ENCODE measurements at places on chromosomes 6 and 20. TPM values are rescaled to one million over a fixed set of nuclear protein-coding genes. Genes with fewer than 3 reads are reported as not detected.

DNA sequence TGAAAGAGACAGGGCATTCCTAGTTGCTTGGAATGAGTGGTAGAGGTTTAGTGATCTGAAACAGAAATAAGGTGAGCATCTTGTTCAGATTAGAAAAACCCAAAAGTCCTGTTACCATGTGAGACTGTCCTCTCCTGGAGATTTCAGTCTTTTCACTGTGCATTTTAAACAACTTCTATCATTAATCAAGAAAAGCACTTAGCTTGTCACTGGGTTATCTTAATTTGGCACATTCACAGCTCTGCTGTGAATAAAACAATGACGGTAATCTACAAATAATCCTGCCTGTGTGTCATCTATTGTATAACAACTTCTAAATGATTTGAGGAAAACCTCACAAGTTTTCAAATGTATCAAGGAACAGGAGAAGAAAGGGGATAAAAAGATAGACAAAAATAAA is 9.5 kb upstream of the SMIM8 start:
- no peak for DNase-seq

- peak; percentile 51 for DNase-seq
Observed at GRCh38 chr6:169851641-169852503, 100.5 kb downstream of the ERMARD start.

DNA sequence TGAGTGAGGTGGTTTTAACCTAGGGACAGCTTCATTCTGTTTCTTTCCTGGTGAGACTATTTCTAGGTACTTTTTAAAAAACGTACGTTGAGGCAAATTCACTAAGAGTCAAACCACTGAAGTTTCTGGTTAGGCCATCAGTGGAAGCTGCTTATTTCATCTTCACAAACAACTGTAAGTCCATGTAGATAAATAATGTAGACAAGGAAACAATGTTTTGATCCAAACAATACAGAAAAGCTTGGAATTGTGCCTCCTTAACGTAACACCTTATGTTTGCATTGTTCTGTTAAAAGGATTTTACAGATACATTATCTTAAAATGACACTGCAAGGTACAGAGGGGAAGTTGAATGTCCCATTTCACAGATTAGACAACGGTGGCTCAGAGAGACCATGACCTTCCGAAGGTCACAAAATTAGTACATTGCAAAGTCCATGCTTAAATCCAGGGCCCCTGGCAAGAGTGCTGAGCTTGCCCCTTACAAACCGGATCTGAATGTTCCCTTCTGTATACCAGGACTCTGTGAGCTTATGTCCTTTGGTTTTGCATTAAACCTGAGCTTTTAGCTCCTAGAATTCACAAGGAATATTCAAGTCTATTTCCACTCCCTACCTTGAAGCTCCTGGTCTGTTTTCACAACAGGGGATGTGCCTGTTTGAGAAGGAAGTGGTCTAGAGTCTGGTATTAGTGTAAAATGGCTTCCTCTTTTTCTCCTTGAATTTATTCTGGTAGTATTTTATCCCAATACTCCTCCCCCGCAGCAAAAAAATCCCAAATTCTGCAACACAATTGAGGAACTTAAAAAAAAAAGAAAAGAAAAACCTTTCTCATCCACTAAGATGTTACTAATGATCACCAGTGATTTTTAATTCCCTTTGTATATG is 28.9 kb upstream of the ZNF217 start:
- peak; percentile 26 for DNase-seq

DNA sequence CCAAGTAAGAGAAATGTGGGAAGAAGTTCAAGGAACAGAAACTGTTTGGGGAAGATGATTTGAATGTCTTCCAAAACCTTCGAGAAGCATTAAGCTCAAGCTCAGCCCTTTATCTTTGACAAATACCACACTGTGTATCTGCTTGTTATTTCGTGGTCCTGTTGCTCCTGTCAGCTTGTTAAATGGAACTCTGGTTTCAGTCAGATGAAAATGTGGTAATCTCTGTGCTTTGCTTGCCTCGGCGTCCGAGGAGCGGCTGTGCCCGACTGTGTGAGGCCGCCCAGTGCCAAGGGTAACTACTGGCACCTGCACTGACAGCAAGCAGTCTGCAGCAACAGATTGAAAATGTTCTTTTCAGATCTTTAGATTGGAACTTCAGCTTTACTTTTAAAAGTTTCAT is 577.9 kb upstream of the FLRT3 start:
- DNase-seq = peak; percentile 31

- DNase-seq = no peak
Observed at GRCh38 chr6:125793863-125794262, 3.1 kb downstream of the NCOA7 start.

DNA sequence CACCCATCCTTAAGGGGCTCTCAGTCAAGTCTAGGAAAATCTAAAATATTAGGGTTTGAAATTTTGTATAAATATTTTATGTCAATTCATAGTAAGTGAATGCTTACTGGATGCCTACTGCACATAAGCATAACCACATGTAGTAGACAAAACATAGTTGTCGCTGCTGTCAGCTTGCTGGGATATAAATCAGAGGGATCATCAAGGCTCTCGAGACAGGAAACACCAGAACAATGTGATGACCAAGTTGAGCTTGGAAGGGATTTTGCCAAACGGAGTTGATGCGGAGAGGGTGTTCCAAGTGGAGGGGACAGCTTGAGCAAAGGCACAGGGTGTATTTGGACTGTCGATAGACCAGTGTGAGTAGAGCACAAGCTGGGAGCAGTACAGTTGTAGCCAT is 105.8 kb upstream of the SUPT3H start:
- no peak for DNase-seq

DNA sequence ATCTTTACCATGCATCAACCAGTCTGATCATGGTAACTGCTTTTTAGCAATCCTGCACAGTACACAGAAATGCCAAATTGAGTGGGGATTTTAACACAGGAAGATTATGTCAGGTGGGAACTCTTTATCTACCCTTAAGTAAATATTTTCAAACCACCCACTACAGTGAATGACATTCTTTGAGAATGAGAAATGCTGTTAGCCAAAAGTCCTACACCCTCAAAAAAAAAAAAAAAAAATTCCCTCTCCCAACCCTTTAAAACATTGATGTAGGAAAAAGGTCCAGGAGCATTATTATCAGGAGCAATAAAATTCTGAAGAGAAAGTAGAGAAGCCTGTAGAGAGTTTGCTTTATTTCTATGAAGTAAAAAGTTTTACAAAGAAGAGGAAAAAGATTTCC is 307.2 kb upstream of the THEMIS start:
- no peak for DNase-seq

DNA sequence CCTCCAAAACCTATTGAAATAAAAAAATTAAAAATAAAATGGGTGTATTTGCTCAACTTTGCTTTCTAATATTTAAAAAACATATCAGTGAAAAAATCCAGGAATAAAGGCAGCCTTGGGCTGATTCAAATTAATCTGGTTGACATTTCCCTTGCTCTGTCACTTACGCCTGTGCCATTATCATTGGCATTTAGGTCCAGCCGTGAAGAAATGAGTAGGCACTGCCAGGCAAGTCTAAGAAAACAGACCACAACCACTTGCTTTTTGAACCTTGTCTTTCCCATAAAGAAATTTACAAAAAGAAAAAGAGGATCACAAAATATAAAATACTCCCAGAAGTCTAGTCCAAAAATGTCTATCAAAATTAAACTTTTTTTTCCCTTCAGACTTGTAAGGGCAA is 59.2 kb upstream of the HBS1L start:
- DNase-seq = no peak

GRCh38 chr6:53547166-53547810 is 2.4 kb upstream of the GCLC start:
- DNase-seq = peak; percentile 28

DNA sequence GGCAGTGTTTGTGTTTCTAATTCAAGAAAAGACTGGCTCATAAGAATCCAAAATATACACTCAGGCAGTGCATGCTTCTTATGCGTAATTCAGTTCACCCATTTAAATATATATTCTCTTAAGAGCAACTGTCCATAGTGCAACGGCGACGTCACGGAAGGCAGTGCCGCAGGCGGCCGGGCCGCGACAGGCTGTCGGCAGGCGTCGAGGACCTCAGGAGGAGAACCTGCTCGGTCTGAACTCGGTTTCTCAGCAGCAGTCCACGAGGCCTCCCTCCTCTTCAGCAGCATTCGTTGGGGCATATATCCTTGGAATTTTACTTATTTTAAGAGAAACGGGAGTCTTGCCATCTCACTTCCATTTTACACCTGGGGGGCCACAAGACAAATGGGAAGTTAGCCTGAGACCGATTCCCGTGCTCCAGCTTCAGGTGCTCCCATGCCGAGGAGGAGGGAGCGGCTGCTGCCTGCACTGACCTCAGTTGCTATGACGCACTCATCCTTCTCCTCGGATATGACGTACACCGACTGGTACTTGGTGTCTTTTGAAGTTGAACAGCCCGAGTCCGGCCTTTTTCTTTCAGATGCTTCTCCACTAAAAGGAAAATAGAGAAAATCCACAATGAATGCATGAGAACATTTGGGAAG is 8.2 kb downstream of the DLL1 start:
- peak; percentile 20 for DNase-seq

DNA sequence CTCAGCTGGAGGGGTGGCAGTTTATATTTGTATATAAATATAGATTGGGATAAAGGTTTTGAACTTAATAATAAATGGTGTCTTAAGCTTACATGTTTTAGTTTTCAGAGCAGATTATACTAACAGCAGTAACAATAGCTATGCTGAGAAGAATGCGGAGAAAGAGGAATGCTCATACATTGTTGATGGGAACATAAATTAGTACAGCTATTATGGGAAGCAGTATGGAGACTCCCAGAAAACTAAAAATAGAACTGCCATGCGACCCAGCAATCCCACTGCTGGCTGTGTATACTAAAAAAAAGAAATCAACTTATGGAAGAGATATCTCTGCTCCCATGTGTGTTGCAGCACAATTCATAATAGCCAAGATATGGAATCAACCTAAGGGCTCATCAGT is 127.9 kb downstream of the BCKDHB start:
- no peak for DNase-seq

DNA sequence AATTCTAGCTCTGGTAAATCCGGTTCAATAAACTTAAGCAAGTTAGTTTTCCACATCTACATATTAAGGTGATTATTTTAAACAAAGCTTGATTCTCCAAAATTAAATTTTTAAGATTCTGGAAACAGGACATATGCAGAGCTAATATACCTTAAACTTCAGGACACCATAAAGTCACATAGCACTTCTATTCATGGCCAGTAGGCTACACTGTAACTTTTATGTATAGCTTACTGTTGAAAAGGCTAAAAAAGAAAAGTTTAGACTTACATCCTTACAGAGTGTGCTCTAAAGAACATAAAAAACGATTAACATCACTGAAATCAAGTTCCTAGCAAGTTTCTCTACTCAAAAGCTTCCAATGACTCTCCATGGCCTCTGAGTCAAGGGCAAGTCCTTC is 224.7 kb downstream of the PTPRK start:
- DNase-seq = no peak

DNA sequence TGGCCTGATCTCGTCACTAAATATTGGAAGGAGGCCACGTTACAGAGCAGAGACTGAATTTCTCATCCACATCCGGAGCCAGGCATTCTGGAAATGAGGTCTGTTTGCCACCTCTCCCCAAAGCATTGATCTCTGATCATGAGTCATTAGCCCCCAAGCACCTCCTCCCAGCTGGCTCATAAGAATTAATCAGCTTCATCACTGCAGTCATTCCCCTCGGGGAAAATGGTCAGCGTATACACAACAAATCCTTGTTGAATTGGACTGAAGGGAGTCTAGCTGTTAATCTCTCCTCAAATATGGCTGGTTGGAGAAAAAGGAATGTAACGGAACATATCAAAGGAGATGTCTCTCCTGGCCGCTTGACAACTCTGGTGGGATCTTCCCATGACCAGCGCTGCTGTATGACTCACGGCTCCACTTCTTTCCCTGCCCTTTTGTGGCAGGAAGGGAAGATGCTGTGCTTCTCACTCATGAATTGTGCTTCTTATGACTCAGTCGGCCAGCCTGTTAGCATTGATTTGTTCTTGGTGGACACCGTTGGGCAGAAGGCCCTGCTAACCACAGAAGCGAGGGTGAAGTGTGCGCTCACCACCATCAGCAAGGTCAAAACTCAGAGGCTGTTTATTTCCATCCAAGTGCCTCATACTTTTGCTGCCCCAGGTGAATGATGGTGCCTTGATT is 76.7 kb downstream of the RNF182 start:
- no peak for DNase-seq

- DNase-seq = no peak
Observed at GRCh38 chr6:137349856-137350830, 131.0 kb upstream of the IFNGR1 start.

DNA sequence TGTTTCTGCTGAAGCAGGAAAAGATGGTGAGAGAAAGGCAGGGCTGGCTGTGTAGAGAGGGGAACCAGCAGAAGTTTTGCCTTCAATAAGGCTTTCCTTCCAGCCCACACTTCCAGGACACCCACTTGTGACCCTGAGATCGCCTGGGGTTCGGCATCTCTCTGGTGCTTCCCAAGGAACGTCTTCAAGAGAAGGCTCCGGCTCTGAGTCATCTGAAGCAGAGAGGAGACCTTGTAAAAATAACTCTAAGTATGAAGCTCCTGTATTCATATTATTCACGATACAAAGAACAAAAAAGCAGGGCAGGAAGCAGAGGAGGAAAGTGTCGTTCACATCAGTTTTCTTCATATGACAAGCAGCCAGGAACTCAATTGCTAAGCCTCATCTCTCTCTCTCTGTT is 95.4 kb upstream of the MRPS10 start:
- DNase-seq = no peak

DNA sequence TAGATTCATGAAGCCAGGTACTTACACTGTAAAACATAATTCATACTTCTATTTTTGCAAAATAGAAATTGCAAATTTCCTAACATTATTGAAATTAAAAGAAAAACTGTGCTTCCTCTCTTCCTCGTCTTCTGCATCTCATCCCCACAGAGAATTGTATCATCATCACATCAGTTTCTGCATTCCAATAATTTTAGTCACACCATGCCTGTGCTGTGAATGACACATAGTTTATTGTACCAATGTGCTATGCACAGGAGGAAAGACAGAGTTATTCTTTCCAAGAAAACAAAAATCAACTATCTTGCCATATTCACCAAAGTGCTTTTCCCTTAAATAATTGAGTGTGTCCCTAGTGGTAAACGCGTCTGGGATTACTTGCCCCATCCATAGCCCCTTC is 38.1 kb upstream of the FAM135A start:
- DNase-seq = no peak

GRCh38 chr6:37867756-37868446 is 48.4 kb downstream of the ZFAND3 start:
- DNase-seq = no peak

DNA sequence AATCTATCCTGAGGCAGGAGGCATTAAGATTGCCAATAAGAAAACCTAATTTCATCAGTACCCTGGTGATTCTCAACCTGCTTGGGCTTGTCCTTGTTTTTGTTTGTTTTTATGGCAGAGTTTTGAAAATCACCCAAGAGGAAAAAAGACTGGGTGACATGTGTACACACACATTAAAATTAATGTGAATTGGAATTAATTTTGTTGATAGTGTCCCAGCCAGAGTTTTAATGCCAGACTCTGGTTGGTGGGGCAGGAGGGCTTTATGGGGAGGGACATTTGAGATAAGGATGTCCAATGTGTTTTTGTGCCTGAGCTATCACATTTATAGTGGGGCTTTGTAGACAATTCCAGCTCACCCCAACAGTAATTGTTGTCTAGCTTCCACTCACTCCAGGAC is 184.6 kb downstream of the ID4 start:
- DNase-seq = no peak

The DYNLT2 gene
- total RNA-seq = 2.0 TPM

The VNN1 gene
- total RNA-seq = 52.2 TPM

The PHF1 gene
- total RNA-seq = 70.0 TPM

The OR10C1 gene
- total RNA-seq = not detected

The REM1 gene
- total RNA-seq = 1.6 TPM

The PLCB1 gene
- total RNA-seq = 66.5 TPM
